Renal cortex interstitium (tissue), 15 donors: ENCODE measurements at places on chromosomes 3 and 15.

DNA sequence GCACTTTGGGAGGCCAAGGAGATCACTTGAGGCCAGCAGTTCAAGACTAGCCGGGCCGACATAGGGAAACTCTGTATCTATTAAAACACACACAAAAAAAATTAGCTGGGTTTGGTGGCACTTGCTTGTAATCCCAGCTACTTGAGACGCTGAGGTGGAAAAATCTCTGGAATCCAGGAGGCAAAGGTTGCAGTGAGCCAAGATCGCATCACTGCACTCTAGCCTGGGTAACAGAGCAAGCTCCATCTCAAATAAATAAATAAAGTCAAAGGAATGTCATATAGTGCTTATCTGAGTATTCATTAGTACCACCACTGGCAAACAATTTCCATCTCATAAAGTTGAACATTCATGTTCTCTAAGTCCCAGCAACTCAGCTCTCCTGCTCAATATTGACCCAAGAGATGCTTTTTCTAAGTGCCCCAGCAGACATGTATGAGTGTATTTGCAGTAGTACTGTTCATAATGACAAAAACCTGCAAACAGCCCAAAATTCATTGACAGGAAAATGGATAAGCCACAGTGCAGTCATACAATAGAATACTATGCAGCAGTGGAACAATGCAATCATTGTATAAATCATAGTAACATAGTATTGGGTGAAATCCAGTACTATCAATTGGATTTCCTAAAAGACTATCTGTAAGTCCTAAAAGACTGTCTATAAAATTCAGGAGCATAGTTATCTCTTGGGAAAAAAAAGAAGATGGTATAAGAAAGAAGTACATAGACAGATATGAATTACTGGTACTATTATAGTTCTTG is 751.5 kb upstream of the LMCD1 start:
- DNase-seq, result no peak

DNA sequence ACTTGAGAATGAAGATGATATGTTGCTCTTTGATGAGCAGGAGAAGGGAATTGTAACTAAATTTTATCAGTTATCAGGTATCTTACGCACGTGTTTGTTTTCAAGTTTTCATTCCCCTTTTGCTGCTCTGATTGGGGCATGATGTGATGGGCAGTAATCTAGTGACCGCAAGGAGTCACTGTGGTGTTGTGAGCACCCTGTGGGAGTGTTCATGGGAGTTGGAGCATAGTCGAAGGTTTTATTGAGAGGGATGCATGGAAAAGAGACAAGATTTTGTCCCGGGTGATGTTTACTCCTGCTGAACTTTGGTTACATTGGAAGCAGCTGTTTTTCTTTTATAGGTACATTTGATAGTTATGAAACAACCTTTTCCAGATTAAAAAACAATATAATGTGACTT is 2.1 kb downstream of the FAN1 start:
- no peak for DNase-seq

DNA sequence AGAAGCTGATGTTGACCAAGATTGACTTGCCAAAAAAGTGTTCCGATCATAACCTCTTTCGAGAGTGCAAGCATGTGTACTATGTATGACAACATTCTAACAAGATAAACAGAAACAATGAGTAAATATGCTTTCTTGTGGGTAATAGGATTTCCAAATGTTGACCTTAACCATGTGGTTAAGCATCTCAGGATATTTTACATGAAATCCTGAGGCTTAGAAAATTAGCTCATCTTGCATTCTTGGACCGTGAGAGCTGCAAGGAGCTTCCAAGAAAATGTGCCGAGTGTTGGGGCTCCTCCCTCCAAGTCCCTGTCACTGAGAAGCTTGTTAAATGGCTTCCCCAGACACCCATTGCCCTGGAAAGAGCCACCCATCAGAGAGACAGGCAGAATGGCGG is 50.1 kb downstream of the C3orf20 start:
- no peak for DNase-seq

GRCh38 chr3:195210266-195210973 is 60.5 kb downstream of the XXYLT1 start:
- no peak for DNase-seq

GRCh38 chr3:114217266-114217665 is 20.1 kb downstream of the ZNF80 start:
- DNase-seq, result no peak

DNA sequence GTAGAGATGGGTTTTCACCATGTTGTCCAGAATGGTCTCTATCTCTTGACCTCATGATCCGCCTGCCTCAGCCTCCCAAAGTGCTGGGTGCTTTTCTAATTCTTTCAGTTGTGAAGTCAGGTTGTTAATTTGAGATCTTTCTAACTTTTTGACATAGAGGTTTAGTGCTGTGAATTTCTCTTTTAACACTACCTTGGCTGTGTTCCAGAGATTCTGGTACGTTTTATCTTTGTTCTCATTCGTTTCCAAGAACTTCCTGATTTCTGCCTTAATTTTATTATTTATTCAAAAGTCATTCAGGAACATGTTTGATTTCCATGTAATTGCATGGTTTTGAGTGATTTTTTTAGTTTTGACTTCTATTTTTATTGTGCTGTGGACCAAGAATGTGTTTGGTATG is 63.5 kb upstream of the CCDC54 start:
- DNase-seq, result no peak

GRCh38 chr3:33096093-33096868 is 665 bp downstream of the GLB1 start:
- DNase-seq, result no peak

DNA sequence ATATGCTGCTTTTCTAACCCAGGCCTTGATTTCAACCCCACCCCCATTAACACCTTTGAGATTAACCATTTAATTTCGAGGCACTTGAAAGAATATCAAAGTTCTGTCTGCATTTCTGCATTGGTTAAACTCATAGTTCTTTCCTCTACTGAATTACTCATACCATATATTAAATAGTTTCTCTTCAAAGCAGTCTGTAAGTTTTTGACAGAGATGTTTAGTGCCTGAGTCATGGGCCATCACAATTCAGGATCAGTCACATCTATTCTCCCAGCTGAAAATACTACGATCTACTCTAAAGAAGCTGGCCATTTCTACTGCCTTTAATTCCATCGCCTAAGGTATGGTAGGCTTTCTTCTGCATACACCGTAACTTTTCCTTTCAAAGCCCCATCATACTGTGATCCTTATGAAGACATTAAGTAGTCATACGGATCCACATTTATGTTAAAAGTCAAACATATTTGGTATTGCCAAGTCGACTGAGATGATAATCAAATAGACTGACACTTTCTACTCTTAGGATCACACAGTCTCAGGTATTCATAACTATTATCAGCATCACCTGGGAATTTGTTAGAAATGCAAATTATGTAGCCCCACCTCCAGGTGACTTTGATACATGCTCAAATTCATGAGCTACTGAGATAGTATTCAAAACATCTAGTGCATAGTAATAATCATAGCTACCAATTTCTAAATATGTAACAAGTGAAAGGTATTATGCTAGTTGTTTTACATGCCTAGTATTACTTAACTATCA is 489.4 kb upstream of the IL12A start:
- no peak for DNase-seq

DNA sequence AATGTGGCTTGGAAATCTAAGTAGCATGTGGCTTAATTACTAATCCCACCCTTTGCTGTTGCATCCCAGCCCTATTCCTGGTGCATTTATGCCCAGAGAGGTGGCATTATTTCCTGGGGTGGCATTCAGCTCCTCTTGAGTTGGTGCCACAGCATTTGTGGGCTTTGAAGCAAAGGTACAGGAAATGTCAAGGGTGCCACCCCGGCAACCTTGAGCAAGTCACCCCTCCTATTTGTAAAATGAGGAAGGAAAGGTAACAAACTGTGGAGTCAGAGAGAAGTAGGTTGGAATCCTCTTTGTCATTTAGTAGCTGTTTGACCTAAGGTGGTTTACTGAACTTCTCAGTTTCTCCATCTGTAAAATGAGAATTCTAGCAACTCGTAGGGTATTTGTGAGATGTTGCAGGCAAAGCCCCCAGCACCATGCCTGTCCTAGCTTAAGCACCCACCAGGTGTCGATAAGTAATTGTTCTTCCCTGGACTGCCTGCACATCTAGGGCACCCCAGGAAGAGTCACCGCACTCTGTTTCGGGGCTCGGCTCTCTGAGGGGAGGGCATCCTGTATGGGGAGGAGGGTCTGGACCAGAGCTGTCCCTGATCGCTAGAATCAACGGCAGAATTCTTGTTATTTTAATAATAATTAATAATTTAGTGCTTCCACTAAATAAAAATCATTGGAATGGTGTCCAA is 17.1 kb downstream of the ISG20 start:
- no peak for DNase-seq

- peak; percentile 80 for DNase-seq
Measured at GRCh38 chr15:45457641-45458539, 64.7 kb downstream of the SLC30A4 start.

GRCh38 chr3:21226086-21226485 is 524.9 kb downstream of the ZNF385D start:
- no peak for DNase-seq
